ENCODE measurements at places on chromosomes 5 and 9.

- DNase-seq, result no peak
These were observed 257.9 kb downstream of the RASEF start for GRCh38 chr9:82805027-82805426.

DNA sequence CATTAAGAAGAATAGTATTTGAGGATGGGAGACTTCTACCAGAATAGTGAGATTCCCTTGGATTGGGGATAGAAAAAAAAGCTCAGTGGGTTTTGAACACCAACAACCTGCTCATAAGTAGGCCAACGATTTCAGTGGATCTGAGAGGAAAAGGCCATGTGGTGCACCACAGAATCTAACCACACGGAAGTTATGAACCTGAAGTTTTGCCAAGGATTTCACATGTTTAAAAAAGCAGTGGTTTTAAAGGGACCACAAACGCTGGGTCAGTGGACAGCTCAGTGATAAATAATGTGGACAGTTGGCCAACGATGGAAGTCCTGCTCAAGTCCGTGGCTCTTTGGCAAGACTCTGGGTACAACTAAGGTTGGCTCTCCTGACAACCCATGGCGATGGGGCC is 107.2 kb upstream of the TXNDC8 start:
- DNase-seq, result no peak

DNA sequence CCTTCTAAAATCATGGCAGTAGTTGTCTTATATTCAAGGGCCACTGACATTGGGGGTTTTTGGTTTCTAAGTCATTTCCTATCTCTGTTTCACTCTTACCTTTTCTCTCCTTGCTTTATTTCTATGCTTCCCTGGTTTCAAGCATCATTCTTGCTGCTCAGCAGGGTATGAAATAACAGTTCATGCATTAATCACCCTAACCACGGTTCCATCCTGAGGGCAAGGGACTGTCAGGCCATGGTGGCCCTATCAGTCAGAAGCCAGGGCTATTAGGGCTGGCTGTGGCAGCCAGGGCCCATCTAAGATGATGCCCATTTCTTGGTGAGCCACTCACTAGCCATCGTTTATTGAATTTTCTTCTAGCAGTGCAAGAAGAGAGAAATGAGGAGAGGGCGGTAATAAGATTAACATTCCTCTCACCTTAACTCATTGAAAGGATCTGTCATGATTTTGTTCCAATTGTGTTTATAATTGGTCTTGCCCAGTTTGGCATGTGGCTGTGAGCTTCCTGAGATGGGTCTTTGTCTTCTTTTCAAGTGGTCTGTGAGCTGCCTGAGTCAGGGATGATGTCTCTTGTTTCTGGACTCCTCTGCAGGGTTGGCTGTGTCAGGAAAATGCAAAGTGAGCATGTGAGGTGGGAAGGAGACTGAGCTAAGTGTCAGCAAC is 45.2 kb downstream of the CYSTM1 start:
- DNase-seq, result peak; percentile 96

DNA sequence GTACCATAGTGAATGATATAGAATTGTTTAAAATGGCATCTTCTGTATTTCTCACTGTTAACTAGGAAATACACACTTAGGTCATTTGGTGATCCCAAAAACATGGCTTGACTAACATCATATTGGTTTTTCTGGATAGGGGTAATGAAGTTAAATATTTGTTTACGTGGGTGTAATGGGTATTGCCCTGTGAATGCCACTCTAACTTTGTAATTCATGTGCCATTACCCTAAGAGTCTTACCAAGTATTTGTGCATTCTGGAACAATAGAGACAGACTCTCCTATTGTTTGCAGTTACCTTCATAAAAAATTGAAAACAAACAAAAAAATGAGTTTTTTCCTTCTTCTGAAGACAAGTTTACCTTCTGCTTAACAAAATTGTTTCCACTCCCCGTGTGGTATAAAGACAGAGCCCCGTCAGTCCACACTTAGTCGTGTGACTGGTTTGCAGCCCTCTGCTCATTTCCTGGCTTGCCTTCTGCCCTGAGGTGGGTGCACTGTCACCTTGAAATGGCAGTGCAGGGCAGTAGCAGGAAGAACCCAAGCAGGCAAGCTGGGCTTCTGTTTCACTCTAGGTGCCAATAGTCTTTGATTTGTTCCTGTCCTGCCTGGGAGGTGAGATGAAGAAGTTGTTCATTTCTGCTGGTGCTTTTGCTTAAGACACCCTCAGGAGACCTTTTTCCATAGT is 9.6 kb upstream of the CATSPER3 start:
- DNase-seq, result no peak

GRCh38 chr5:157464519-157465171 is 4.6 kb downstream of the NIPAL4 start:
- DNase-seq, result peak; percentile 85

DNA sequence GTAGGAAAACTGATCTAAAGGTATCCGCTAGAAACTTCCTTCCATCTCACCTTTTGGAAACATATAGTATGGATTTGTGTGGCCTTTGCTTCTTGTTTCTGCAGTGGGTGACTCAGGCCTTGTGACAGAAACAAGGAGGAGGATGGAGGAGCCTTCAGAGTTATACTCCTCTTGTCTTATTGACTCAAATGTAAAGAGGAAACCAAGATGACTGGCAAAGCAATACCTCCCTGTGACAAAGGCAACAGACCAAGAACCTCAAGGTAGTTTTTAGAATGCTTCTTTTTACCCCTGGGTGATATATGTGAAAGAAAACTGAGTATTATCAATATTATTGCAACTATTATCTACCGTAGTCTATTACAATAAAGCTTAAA is 123.3 kb upstream of the SLIT3 start:
- DNase-seq, result peak; percentile 18

DNA sequence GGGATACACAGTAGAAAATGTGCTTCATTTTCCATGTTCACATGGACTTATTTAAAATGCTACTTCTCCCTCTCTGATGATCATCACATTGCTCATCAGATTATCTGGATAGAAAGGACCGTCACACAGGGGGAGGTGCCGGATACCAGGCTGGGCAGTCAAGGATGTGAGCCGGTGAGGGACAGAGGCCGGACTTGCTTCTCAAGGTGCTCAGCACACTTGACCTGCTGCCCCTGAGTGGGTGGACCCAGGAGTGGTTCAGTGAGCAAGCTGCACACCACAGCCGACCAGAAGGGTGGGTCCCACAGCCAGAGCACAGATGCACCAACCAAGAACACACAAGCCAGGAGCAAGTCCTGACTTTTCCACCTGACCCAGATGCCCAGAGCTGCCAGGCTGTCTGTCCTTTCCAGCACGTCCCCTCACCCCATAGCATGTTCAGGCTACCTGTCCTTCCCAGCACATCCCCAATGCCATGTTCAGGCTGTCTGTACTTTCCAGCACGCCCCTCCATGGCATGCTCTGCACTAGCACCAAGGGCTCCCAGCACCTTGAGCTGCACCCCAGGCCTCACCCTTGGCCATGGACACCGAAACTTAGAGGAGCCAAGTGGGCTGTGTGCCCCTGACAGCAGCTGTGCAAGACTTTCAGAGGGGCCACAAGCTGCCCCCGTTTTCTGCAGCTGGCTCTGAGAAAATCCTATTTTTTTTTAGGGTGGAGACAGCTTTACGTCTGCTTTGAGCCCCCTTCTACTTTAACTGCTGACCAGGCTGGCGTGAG is 77.8 kb downstream of the SECISBP2 start:
- peak; percentile 61 for DNase-seq

DNA sequence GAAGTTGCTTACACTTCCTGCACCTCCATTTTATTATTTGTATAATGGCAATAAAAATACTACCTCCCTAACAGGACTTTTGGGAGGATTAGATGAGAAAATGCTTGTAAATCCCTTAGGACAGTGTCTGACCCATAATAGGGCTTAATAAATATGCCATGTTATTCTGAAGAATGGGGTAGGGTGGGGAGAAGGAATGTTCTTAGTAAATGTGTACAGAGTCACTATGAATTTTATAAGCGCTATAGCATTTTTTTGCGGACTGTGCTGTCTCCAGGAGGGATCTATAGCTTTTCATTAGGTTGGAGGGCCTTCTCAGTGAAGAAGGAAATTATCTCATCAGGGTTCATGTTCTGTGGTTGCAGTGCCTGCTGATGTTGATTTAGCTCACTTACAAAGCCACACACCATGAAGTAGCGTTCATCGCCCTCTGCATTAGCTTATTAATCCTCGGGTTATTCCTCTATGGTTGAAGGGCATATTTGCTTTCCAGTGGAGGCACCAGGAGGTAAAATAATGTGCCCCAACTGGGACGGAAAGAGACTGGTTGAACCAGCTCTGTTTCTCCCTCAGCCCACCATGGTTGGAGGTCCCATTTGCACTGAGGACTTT is 497.1 kb downstream of the ARHGEF28 start:
- no peak for DNase-seq

DNA sequence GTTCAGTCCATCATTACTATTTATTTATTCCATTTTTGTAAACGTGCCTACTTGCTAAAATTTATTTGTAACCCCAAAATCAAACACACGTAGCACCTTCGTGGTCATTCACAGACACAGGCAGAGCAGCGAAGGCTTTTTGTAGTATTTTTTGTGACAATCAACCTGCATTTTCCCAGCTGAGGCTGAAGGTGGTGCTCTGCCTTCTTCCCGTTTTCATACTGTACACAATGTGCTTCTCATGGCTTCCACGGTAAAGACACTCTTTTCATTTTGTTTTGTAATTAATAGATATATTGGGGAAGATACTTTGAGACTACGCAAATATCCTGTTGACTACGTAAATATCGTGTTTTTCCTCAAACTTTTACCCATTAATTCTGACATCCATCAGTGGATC is 19.4 kb downstream of the DAP start:
- DNase-seq, result no peak

GRCh38 chr5:9388941-9389674 is 156.8 kb downstream of the SEMA5A start:
- no peak for DNase-seq

GRCh38 chr9:134027561-134027960 is 2.3 kb downstream of the BRD3OS start:
- DNase-seq, result no peak

- DNase-seq, result no peak
These were observed 216.9 kb downstream of the SPOCK1 start for GRCh38 chr5:137282216-137282615.

- DNase-seq, result no peak
These were observed 19.9 kb downstream of the DTWD2 start for GRCh38 chr5:118968406-118968911.

DNA sequence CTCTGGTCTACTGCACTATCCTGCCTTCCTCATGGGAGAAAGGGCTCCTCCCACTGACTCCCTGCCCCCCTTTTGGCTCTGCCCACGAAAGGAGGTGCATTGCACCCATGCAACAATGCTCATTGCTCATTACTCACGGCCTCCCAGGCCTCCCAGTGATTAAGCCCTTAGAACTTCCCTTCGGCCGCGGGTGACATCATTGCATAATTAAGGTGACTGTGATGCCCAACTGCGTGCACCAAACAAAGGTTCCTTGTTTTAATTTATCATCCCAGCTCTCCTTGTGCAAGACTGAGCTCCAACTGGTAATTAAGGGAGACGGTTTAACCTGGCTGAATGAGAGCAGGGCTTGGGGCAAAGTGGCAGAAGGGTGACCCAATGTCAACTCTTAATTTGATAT is 180.4 kb downstream of the GAS1 start:
- DNase-seq, result peak; percentile 98

GRCh38 chr5:32476891-32477290 is 32.4 kb upstream of the ZFR start:
- DNase-seq, result no peak

- no peak for DNase-seq
These were observed 488.5 kb downstream of the CYLC2 start for GRCh38 chr9:103483471-103484096.

DNA sequence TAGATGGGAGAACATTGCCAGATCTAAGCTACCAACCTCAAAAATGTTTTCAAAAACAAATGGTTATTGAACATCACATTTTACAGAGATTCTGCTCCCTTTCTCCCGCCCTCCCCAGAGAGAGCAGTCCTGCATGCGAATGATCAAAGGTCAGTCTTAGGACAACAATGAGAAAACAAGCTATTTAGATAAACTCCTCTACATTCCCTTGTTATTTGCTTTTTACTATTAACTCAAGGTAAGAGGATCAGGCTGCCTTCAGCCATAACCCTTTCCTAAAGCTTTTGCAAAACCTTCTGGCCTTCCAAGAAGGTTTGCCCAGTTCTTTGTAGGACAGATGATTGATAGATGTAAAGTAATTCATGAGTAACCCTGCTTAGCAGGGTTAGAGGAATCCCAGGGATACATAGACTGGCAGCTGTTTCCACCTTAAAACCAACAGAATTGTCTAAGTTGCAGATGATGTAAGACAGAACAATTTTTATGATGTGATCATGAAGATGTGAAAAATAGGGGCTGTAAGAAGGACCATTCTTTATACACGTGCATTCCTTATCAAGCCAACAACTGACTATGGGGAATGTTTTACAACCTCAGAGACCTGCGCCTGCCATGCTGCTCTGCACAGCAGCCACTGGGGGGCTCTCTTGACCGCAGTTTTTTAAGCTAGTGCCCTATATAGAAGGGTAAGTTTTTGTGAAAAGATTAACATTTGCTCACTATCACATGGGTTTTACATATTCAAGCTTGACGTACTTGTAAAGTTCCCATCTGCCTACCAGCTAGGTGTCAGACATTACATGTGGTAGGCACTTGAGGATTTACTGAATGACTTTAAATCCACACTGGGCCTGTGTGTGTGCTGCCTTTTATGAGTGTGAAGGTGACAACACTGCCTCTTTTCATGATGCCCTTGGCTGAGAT is 2.3 kb upstream of the ZNF782 start:
- DNase-seq, result peak; percentile 80

DNA sequence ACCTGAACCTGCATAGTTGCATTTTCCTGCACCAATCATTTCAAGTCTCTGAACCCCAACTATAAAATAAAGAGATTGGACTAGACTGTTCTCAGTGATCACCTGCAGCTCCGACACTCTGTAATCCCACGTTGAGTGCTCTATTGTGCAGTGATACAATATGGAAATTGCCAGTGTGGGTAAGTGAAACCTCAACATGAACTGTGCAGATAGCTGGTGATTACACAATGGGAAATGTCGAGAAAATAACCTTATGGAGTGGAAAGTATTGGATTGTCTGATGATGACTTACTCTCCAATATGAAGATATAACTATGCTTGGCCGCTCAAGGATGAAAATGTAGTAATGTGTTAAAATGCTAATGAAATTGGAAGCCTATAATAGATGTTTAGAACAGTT is 293.1 kb upstream of the BRINP1 start:
- peak; percentile 6 for DNase-seq

GRCh38 chr5:56190497-56190896 is 42.6 kb downstream of the ANKRD55 start:
- peak; percentile 88 for DNase-seq

- peak; percentile 8 for DNase-seq
These were observed 452.3 kb downstream of the ZSWIM6 start for GRCh38 chr5:61784341-61784740.

DNA sequence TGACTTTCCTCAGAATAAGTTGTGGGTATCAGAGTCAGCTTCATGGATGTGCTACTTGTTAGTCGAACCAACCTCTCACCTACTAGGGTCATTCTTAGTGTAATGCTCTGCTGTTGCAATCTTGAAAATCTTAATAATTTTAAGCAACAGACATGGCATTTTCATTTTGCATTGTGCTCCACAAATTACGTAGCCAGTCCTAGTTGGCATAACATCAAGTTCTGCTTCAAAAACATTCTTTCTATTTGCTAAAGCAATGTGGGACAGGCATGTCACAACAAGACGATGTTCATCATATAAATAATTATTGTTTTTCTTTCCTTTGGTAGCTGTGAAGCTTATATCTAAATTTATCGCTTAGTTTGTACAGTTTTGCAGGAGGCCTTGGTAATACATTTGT is 39.3 kb upstream of the CDH12 start:
- no peak for DNase-seq

GRCh38 chr5:149828161-149829011 is 98.3 kb downstream of the PPARGC1B start:
- peak; percentile 91 for DNase-seq

Data from kidney tubule cell (primary cell).